ENCODE measurements at places on chromosomes 12 and 14.

- DNase-seq: no peak
Observed at GRCh38 chr12:121804417-121805111, 755 bp downstream of the SETD1B start.

GRCh38 chr12:130136509-130137039, 25.7 kb upstream of the FZD10 start:
- no peak for DNase-seq

DNA sequence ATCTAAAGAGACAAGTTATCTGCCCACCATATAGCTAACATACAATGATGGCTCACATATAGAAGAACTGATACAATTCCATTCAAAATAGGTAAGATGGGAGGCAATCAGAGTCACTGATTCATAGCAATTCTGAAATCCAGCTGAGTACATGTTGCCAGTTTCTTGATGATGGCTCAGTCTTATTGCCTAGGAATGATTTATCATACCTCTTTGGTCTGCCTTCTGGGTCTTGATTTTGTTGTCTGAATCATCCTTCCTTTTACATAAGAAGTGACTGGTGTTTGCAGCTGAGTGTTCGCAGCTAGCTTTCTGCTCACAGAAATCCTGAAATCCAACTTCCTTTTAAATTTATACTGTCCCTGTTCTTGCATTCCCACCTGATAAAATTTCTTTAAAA, 463.2 kb upstream of the MGAT4C start:
- no peak for DNase-seq

DNA sequence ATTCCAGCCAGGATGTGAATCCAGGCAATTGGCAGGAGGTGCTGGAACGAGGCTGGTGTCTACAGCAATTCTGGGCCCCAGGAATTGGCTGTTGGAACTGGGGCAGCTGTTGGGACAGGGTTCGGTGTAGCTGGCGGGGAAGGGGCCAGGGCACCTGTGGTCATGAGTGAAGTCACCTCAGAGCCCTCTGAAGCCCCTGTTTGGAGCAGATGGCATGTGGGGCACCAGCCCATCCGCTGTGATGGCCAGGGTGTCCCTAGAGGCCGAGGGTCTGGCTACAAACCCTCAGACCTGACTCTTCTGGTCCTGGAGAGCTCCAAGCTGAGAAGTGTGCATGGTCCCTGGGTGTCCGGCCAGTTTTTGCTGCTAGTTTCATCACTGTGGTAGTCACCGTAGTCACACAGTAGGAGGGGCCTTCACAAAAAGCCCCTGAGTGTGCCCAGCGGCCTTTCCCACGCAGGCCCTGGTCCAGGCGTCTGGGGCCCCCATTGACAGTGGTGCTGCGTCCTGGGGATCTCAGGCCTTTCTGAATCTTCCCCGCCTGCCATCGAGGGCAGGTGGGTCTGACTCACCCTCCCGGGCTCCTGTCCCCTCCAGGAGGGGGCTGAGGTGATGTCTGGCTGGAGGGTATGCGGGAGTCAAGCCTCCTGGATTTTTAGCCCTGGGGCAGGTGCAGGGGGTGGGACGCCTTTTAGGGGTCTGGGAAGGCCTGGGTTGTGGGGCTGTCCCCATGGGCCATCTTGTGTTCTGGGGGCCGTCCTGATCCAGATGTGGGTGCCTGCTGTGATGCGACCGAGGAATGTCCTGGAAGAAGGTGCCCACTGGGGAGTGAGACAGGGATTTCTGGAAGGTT, 368.0 kb downstream of the TMEM121 start:
- DNase-seq: no peak

GRCh38 chr14:29846339-29847055, 81.2 kb downstream of the PRKD1 start:
- no peak for DNase-seq

DNA sequence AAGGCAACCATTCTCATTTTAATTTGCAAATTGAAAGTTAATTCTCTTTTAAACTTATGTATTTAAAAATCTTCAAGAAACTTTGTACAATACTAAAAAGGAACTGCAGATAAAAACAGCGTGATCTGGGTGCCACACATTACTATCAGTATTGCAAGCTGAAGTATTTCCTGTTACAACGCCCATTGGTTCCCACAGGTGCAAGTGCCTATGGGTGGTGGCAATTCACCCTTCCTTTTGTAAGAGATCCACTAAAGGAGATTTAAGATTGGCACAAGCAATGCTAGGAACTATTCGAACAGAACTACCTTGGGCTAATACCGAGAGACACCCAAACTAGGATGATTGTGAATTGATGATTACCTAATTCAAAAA, 13.2 kb downstream of the TAOK3 start:
- DNase-seq: no peak

DNA sequence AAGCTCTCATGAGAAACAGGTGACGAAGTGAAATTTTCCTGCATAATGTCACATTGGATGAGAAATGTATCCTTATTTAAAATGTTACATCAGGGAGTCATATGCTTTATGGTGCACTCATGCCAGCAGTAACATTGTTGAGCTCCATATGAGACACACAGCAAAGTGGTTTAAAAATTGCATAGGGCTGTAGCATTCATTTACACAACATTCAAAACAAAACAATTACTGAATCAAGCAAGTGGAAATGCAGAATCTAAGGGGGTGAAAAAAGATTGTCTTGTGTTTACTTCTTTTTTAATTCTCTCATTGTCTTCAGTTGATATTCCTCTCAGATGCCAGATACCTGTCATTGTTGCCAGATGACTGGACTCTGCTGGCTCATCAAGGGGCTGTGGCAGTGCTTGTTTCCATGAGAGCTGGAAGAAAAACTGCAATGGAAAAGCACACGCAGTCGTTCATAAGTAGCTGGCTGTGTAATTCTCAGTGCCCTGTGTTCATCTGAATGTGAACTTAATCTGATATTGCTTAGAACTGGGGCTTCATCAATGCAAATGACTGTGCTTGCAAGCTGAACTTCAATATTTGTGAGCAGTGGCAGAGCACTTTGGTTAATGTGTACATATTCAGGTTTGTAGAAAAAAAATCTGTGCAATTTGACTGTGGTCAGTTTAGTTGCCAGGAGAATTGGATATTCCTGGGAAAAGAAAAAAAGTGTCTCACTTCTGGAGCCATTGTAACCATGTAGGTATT, 305.6 kb downstream of the RAD51B start:
- DNase-seq: no peak

GRCh38 chr12:11719678-11720099, 70.2 kb downstream of the ETV6 start:
- DNase-seq: peak; percentile 46

DNA sequence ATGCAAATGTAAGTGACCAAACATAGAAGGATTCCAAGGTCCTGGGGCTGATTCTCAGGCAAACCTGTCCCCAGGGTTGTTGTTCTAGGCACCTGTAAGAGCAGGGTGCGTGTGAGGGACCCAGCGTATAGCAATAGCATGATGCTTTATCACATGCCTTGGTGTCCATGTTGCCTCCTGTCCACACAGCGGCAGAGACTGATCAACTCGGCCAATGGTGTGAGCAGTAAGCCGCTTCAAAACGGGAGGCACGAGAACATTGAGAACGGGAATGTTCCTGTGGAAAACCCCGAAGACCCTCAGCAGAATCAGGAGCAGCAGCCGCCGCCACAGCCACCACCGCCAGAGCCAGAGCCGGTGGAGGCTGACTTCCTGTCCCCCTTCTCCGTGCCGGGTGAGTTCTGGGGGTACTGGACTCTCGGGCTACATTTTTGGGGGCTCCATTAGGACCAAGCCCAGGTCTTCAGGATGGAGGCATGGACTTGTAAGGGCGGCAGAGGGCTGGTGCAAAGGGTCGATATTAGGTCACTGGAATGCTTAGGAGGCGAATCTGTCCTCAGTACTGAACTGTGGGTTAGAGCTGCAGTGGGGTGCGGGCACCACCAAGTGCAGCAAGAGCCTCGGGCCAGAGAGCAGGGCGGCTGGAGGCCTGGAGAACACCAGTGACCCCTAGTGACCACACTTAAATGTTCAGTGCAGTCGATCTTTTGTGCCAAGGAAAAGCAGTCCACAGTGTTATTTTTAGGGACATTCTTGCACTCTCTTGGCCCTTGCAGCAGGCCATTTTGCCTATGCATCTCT, 57.2 kb upstream of the RIN3 start:
- DNase-seq: peak; percentile 13

GRCh38 chr12:49912345-49913255, 8.9 kb upstream of the FAIM2 start:
- no peak for DNase-seq

GRCh38 chr12:27975222-27976136, 2.9 kb upstream of the PTHLH start:
- DNase-seq: no peak

GRCh38 chr12:121009741-121010140, 6.5 kb downstream of the C12orf43 start:
- no peak for DNase-seq

DNA sequence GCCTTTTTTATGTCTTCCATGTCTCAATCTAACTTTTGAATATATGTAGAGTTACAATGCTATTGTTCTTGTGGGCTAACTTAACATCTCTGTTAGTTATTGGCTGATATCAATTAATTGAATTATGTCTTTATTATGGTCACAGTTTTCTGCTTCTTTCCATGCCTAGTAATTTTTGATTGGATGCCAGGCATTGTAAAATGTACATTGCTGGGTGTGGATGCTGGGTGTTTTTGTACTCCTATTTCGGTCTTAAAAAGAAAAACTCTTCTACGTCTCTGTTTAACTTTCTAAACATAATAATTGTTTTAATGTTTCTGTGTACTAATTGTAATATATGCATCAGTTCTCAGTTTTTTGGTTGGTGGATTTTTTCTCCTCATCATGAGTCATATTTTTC, 296.1 kb upstream of the PRICKLE1 start:
- no peak for DNase-seq

GRCh38 chr12:130783110-130783715, 55.8 kb downstream of the STX2 start:
- DNase-seq: no peak

DNA sequence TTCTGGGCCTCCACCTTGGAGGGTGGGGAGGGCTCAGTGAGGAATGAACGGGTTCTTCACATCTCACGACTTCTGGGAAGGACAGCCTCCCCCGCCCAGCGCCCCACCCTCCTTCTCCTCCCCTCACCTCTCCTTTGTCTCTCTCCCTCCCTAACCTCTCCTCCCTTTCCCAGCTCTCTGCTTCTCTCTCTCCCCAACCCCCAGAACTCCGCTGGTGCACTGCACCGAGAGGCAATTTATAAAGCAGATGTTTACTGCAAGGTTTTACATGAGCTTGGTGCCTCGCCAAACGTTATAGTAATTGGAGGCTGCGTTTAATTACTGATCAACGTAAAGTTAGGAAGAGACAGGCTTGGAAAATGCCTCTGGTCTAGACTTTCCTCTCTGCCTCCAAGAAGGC, 42.9 kb upstream of the FAM222A start:
- no peak for DNase-seq

DNA sequence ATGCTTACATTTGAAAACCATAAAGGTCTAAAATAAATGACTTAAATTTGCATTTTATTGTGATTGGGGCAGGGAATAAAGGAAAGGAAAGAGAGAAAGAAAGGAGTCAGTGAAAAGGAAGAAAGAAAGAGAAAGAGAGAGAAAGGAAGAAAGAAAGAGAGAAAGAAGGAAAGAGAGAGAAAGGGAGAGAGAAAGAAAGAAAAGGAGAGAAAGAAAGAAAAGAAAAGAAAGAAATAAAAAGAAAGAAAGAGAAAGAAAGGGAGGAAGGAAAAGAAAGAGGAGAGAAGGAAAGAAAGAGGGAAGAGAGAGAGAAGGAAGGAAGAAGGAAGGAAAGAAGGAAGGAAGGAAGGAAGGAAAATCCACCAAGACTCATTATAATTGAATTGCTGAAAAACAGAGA, 222.8 kb downstream of the RMST start:
- no peak for DNase-seq

DNA sequence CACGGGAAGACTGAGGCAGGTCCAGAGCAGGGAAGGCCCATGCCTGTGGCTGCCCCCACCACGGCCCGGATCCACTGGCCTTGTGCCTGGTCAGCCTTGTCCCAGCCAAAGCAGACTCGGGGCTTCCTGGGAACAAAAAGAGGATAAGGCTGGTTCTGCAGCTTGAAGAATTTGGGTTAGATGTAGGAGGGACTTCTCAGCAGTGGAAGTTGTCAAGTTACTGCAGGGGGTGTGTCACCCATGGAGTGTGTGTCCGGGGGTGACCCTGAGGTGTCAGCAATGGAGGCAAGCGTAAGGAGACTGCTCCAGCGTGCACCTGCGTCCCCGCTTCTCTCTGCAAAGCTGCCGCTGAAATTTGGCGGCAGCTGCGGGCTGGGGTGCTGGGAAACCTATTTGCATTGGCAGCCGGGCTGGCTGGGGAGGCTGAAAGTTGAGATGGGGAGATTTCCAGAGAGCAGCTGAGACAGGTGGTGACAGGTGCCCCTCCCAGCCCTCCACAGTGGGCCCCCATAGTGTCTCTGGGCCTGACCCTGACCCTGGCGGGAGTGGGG, 12.5 kb upstream of the TNFAIP2 start:
- no peak for DNase-seq

DNA sequence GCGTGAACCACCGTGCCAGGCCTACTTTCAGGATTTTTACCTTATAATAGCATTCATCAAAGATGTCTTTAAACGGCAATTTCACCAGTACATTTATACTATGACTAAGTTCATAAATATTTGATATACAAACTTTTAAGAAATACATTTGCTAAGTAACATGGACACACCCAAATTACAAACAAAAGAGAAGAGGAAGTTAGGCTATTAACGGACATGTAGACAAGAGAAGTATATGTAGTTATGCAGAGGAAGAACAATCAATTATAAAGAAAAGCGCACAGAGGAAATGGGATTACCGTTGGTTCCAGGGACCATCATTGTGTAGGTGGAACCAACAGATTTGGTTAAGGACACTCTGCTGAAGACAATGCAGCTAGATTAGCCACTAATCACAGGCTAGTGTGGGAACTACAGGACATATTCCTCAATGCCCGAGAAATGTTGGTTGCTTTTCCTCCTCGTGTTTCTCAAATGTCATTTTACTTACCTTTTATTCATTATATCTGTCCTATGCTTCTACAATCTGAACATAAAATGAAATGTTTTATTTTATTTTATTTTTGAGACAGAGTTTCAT, 24.0 kb upstream of the PKP2 start:
- no peak for DNase-seq

DNA sequence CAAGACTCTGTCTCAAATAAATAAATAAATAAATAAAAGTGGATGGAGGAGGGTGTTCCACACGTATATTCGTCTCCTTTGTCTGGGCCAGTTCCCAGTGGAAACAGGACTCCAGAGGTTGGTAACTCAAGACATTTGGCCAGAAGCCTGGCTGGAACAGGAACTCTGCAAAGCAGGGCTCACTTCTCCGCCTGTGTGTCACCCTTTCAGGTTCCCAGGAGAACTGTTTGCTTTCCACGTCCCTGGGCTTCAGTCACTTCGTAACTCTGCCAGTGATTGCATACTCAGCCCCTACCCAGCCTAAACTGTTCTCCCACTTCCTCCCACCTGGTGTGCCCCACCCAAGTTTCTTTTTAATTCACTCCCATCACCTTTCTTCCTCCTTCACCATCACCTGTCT, 7.0 kb upstream of the UBE2N start:
- DNase-seq: no peak

DNA sequence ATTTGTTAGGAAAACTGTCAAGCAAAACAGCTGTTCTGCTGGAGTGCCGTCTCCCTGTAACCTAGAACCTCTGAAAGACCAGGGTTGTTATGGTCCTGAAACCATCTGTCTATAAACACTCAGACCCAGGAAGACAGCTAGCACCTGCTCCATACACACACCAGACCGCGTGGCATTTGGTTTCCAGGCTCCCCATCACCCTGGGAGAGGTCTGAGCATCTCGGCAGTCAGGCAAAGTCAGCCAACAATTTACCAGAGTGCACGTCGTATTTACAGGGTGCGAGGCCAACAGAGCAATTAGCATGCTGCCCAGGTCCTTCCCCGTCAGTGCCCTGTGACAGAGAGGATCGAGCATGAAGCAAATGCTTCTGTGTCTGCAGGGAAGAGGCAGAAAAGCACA, 272.5 kb downstream of the SLC15A4 start:
- DNase-seq: no peak

All from amygdala (tissue), 56 donors.